Activated T-cell treated with anti-CD3 and anti-CD28 coated beads, Interleukin-2, amount 50 U/mL, for 24 hours (primary cell): ENCODE measurements at places on chromosomes 3 and 15.

DNA sequence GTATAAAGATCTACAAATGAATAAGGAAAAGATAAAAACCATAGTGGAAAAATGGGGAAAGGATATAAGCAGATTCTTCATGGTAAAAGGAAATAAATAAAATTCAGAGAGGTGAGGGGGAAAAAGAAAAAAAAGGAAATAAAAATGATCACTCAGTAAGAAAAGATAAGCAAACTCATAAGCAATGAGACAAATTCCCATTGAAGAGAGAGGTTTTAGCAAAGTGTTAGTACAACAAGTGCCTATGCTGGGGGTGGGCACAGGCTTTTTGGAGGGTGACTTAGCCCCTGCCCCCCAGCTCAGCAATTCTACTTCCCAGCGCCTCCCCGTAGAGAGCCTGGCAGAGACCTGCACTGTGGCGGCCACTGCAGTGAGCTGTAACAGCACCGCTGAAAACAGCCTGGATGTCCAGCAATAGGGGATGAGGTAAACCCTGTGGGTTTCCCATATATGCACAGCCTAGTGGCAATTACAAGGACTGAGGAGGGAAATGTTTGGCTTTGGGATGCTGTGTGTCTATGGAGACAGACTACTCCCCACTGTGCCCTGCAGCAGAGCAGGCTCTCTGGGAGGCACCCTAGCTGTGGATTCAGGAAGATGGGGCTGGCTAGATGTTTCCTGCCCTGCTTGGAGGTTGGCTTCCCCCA, 23.7 kb upstream of the SFMBT1 start:
- no peak for DNase-seq
- no peak overlapping the region for H3K4me3 ChIP-seq
- peaks cover 18% of the 10 kb centered on the region for H3K4me1 ChIP-seq

GRCh38 chr3:127002195-127003174, 19.6 kb downstream of the PLXNA1 start:
- H3K4me3 ChIP-seq, result no peak overlapping the region
- no peaks in the 10 kb centered on the region for H3K27me3 ChIP-seq
- no peaks in the 10 kb centered on the region for H3K4me1 ChIP-seq
- H3K36me3 ChIP-seq, result peaks cover 12% of the 10 kb centered on the region
- DNase-seq, result no peak

DNA sequence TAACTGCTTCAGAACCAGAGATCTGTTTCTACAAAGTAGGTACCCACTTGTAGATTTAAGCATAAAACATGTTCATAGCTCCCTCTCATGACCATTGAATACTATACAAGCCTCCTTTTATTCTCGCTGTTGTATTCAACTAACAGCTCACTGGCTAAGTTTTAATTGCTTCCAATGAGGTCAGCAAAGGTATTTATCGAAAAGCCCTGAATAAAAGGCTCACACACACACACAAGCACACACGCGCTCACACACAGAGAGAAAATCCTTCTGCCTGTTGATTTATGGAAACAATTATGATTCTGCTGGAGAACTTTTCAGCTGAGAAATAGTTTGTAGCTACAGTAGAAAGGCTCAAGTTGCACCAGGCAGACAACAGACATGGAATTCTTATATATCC, at the start of gene FGF7:
FGF7 (plus strand) TSS at position 222 of the 400 bp plus-strand sequence. CDS start 1,056 bp downstream, outside the sequence.
- no peak within 1 kb of the TSS for H3K27ac ChIP-seq
- no peaks in the 10 kb centered on the region for H3K36me3 ChIP-seq
- no peaks in the 10 kb centered on the region for H3K27me3 ChIP-seq
- H3K4me3 ChIP-seq, result no peak within 1 kb of the TSS

DNA sequence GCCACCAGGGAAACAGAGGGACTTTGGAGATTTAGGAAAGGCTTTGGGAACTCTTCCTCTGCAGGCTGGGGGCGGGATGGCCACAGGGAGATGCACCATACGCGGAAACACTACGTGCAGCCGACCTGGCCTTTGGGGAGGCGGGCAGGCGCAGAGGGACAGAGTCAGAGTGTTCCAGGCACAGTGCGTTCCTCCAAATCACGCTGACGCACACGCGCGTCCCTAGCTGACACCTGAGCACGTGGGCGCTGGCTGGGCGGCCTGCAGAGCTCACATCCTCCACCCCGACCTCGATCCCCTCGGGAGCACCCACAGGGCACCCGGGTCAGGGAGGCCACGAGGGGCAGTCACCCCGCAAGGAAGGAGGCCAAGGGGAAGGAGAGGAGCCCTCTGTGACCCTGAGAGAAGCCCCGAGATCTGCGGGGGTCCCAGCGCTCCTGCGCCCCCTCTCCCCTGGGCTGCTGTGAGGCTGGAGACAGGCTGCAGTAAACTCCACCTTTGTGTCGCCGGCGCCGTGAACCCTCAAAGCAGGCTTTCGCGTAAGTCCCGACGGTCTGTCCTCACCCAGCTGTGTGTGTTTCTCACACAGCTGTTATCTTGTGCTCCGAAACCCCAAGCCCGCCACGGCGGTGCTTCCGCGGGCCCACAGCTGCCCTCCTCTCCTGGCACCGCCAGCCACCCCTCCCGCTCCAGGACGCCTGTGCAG, 196.3 kb downstream of the OCA2 start:
- H3K27me3 ChIP-seq, result peaks cover 2% of the 10 kb centered on the region
- H3K36me3 ChIP-seq, result no peaks in the 10 kb centered on the region
- no peak for DNase-seq
- H3K4me1 ChIP-seq, result no peaks in the 10 kb centered on the region
- no peak overlapping the region for H3K27ac ChIP-seq

GRCh38 chr15:99536422-99537040, 29.3 kb upstream of the MEF2A start:
- peaks cover 3% of the 10 kb centered on the region for H3K27me3 ChIP-seq
- no peaks in the 10 kb centered on the region for H3K36me3 ChIP-seq
- no peak overlapping the region for H3K27ac ChIP-seq
- no peak overlapping the region for H3K4me3 ChIP-seq

DNA sequence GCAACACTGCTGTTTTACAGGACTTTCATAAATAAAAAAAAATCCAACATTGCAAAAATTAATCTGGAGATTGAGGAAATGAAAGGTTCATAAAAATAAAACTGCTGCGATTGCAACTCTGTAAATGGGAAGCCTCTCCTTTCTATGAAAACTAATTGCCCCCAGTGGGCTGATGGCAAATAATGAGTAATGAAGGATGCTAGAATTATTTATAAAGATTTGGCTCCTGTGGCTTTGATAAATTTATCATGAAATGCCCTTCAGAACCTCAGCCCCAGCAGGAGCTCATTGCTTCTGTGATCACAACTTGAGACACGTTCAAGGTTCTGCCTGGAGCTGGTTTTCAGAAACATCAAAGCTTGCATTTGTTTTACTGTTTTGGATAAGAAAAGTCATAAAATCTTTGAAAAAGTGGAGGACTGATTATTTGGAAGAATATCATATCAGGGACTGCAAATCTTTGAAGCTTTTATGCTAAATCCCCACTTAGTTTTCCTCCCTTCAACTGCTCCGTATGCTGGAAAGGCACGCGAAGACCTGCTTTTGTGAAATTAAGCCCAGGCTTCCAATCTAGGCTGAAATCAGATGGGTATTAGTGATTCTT, 24.5 kb upstream of the LYZL4 start:
- no peaks in the 10 kb centered on the region for H3K36me3 ChIP-seq
- no peak for DNase-seq
- H3K27ac ChIP-seq, result no peak overlapping the region
- H3K27me3 ChIP-seq, result peaks cover 12% of the 10 kb centered on the region
- no peaks in the 10 kb centered on the region for H3K4me1 ChIP-seq

- H3K27me3 ChIP-seq, result no peaks in the 10 kb centered on the region
- peak overlapping the region; percentile 47 for H3K27ac ChIP-seq
- peaks cover 7% of the 10 kb centered on the region for H3K36me3 ChIP-seq
- DNase-seq, result no peak
- H3K4me1 ChIP-seq, result peaks cover 26% of the 10 kb centered on the region
Measured at GRCh38 chr3:18489939-18490338, 64.8 kb upstream of the SATB1 start.

DNA sequence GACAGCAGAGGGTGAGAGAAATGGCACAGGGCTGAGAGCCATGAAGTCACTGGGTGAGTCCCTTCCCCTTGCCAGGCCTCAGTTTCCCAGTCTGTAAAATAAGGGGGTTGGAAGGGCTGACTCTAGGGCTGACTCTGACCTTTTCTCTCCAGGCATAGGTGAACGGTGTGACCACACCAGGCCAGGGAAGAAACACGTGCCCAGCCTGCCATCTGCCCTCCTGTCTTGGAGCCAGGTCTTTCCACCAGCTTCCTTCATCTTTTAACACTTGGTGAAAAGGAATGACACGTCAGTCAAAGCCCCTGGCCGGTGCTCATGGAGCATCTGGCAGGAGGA, 74.4 kb downstream of the CPN2 start:
- no peak overlapping the region for H3K27ac ChIP-seq
- no peaks in the 10 kb centered on the region for H3K27me3 ChIP-seq
- no peaks in the 10 kb centered on the region for H3K36me3 ChIP-seq
- peaks cover 6% of the 10 kb centered on the region for H3K4me1 ChIP-seq
- DNase-seq, result peak; percentile 12
- H3K4me3 ChIP-seq, result no peak overlapping the region

GRCh38 chr15:67833710-67834511, 5.9 kb downstream of the RNU6-1 start:
- DNase-seq, result peak; percentile 58
- no peak overlapping the region for H3K27ac ChIP-seq
- no peaks in the 10 kb centered on the region for H3K36me3 ChIP-seq
- peaks cover 75% of the 10 kb centered on the region for H3K27me3 ChIP-seq
- peaks cover 53% of the 10 kb centered on the region for H3K4me1 ChIP-seq

DNA sequence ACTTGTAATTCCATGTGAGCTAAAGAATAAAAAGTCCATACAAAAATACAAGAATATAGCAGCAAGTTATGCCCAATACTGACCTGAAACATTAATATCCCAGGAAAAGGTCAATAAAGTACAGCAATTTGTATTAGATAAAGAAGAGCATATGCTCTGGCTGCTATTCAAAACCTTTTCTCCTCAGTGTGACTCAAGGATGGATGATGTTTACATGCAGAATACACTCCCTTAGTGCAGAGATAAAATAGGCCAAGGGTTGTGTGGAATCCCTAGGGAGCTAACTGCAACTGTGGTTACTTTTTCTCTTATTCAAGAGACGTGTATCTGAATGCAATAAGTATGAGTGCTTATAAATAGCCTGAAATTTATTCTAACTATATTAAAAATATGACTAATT, 78.7 kb downstream of the SLC9A9 start:
- H3K4me3 ChIP-seq, result no peak overlapping the region
- no peaks in the 10 kb centered on the region for H3K27me3 ChIP-seq
- no peak overlapping the region for H3K27ac ChIP-seq
- DNase-seq, result no peak
- H3K4me1 ChIP-seq, result no peaks in the 10 kb centered on the region

GRCh38 chr3:158488670-158489069, 82.3 kb upstream of the MLF1 start:
- DNase-seq, result no peak
- H3K27me3 ChIP-seq, result no peaks in the 10 kb centered on the region
- H3K4me3 ChIP-seq, result no peak overlapping the region
- H3K36me3 ChIP-seq, result peaks cover 2% of the 10 kb centered on the region
- H3K4me1 ChIP-seq, result no peaks in the 10 kb centered on the region

GRCh38 chr3:4693620-4694019, 200.5 kb downstream of the ITPR1 start:
- H3K4me1 ChIP-seq, result no peaks in the 10 kb centered on the region
- no peak overlapping the region for H3K27ac ChIP-seq
- no peaks in the 10 kb centered on the region for H3K27me3 ChIP-seq
- H3K4me3 ChIP-seq, result no peak overlapping the region

GRCh38 chr3:152491922-152492321, 223.2 kb downstream of the MBNL1 start:
- no peak overlapping the region for H3K4me3 ChIP-seq
- no peak for DNase-seq
- peaks cover 2% of the 10 kb centered on the region for H3K4me1 ChIP-seq
- no peaks in the 10 kb centered on the region for H3K27me3 ChIP-seq
- H3K36me3 ChIP-seq, result no peaks in the 10 kb centered on the region

DNA sequence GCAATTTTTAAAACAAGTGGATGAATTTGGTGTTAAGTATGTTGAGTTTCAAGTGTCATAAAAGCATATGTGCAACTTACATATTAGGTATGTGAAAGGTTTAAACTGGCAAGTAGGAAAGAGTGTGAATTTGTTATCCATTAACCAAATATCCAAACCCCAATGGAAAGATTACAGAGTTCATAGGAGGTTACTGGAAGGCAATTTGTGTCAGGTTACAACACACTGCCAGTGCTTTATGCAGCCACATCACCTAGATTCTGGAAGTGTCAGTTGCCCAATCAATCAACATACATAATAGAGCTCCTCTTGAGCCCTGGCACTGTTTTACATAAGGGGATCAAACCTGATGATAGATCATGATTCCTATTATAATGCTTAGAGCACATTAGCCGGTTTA, 261.0 kb downstream of the ROBO1 start:
- no peaks in the 10 kb centered on the region for H3K27me3 ChIP-seq
- H3K36me3 ChIP-seq, result no peaks in the 10 kb centered on the region
- H3K4me1 ChIP-seq, result no peaks in the 10 kb centered on the region
- no peak overlapping the region for H3K4me3 ChIP-seq

- H3K27me3 ChIP-seq, result peaks cover 15% of the 10 kb centered on the region
- peaks cover 8% of the 10 kb centered on the region for H3K4me1 ChIP-seq
- no peak for DNase-seq
- no peak overlapping the region for H3K27ac ChIP-seq
Measured at GRCh38 chr15:78981532-78982313, 36.9 kb upstream of the CTSH start.

DNA sequence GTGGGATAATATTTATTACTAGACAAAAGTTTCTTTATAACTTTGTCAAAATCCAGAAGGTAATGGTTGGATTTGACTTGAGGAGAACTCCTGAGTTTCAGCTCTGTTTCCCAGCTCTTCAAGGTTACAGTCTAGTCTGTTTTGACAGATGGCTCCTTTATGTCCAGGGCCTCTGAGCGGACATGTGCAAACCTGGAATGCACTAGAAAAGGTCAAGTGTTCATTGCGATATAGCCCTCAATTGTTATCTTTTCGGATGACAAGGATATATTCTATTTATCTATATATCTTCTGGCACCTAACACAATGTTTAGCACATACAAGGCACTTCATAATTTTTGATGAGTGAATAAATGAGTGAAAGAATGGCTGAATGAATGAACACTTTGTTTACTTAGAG, 513.2 kb upstream of the GOLIM4 start:
- no peaks in the 10 kb centered on the region for H3K4me1 ChIP-seq
- H3K27ac ChIP-seq, result no peak overlapping the region
- DNase-seq, result no peak
- no peaks in the 10 kb centered on the region for H3K36me3 ChIP-seq
